ENCODE measurements at places on chromosomes 11 and 22. TPM values are rescaled to one million over a fixed set of nuclear protein-coding genes. Genes with fewer than 3 reads are reported as not detected.

MIAT gene
- total RNA-seq = 36.0 TPM

BTG4 gene
- total RNA-seq = not detected

KRTAP5-1 gene
- total RNA-seq = not detected

TRIM49 gene
- total RNA-seq = not detected

P4HA3 gene
- total RNA-seq = not detected

OR52E8 gene
- not detected for total RNA-seq

FAM111B gene
- total RNA-seq = 40.0 TPM

OR52H1 gene
- not detected for total RNA-seq
